ENCODE measurements at places on chromosomes 1 and 21.
A peak's percentile ranks its signal among the peaks of the same experiment; 100 is the strongest.

- DNase-seq: peak; percentile 27
These were observed 6.8 kb downstream of the FNDC5 start for GRCh38 chr1:32863881-32864245.

GRCh38 chr21:45091550-45092322 is 17.4 kb downstream of the ADARB1 start:
- DNase-seq: no peak

- no peak for DNase-seq
These were observed 22.5 kb upstream of the GPR157 start for GRCh38 chr1:9151328-9151860.

DNA sequence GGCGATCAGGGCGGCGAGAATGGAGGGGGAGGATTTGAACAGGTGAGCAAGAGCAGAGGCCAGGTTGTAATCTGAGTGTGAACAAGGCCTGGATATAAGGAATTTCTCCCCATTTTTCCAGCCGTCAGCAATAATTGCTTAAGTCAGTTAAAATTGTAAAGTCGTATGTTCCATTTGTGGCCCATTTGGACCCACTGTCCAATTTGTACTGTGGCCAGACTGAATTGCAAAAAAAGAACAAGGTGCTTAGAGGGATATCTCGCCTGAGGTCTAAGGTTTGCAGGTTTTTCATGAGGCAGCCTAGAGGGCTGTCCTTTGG is 1.0 kb downstream of the ERVH48-1 start:
- DNase-seq: no peak

GRCh38 chr1:91778964-91779363 is 107.0 kb downstream of the TGFBR3 start:
- no peak for DNase-seq

- DNase-seq: no peak
These were observed 63.4 kb downstream of the WDR64 start for GRCh38 chr1:241715435-241715834.
